ENCODE measurements at places on chromosomes 11 and 22.

- DNase-seq = no peak
These were observed 36.7 kb downstream of the CD6 start for GRCh38 chr11:61007956-61008896.

DNA sequence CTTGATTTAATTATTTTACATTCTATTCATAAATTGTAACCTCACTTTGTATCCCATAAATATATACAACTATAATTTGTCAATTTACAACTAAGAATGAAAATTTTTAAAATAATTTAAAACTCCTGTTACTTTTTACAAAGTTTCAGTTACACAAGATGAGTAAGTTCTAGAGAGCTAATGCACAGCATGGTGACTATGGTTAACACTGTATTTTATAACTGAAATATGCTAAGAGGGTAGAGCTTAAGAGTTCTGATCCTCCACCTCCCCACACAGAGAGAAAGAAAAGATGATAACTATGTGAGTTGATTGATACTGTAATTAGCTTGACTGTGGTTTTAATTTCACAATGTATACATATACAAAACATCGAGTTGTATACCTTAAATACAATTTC, 412.5 kb upstream of the DDI1 start:
- no peak for DNase-seq

DNA sequence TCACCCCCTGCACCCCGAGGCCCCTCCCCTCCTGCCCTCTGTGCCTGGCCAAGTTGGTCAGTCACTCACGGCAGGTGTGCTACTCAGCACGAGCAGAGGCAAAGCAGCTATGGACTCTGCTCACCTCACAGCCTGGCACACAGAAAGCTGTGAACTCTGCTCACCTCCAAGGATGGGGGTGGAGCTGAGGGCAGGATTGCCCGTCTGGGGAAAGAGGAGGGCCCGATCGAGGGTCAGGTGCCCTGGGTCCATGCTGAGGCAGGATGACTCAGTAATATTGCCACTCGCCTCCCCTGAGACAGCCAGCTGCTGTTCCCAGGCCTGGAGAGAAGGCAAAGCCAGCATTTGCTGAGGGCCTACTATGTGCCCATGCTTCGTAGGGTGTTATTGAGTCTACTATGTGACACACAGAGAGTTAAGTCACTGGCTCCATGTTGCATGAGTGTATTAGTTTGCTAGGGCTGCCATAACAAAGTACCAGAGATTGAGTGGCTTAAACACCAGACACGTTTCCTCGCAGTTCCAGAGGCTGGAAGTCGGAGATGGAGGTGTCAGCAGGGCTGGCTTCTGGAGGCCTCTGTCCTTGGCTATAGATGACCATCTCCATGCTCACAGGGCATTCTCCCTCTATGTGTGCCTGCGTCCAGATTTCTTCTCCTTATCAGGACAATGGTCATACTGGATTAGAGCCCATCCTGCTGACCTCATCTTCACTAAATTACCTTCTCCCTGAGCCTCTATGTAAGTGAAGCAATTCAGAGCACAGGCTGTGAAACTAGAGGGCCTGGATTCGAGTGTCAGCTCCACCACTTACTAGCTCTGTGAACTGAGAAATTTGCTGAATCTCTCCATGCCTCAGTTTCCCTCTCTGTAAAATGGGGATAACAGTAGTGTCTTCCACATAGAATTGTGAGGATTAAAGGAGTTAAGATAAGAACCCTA, 13.2 kb upstream of the TSKU start:
- DNase-seq = no peak

DNA sequence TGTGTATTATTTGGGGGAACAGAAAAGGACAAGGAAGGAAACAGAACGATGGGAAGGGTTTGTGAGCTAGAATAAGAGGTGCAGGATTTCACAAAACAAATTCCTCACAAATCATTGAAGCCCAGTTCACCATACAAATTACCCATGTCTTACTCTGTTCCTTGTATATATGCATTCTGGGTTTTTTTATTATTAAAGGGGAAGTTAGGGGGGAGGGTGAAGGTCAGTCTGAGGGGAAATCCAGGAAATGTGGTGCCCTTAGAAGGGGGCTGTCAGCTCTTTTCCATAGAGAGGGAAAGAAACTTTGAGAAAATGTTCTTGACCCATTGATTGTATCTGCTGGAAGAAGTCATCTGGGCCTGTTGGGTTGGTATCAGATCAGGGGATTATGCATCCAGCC, 90.8 kb downstream of the RNF169 start:
- no peak for DNase-seq

- DNase-seq = no peak
These were observed 29.6 kb downstream of the CAT start for GRCh38 chr11:34468209-34468841.

- DNase-seq = no peak
These were observed 76.9 kb downstream of the BCR start for GRCh38 chr22:23256986-23257888.

- DNase-seq = no peak
These were observed 825 bp downstream of the FBXO3 start for GRCh38 chr11:33773404-33773986.

DNA sequence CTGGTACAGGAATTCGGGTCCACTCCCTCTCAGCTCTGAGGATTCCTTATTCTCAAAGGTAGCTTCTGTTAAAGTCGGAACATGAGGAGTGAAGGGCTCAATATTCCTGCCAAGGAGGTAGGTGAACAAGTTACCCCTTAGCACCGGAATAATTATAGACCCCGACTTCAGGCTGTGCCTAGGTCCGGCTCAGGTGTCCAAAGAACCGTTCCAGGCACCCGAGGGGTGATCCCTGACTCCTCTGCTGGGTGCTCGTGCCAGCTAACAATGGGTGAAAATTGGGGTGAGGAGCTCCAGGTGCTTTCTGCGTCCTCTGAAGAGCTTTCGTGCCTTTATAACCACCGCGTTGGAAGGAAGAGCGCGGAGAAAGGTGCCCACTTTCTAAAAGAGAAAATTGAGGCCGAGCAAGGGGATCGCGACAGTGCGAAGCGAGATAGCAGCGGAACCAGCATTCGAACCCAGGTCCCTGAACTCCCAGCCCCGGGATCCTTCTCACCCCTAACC, 393 bp downstream of the CYB561A3 start:
- DNase-seq = no peak

DNA sequence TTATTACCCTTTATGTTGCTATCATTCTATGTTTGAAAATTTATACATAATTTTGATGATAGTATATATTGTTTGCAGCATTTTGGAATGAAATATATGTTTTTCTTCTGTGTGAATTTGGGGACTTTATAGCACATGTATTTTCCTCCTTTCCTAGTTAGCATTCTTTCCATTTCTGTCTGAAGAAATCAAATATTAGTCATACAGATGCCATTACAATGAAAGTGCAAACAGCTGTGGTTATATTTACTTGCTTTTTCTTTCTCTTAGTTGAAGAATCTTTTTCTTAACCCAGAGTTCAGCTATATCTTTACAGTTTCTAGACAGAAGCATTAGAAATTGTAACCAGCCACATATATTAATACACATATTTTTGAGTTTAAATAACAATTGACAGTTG, 753.1 kb upstream of the ARHGAP42 start:
- DNase-seq = no peak

DNA sequence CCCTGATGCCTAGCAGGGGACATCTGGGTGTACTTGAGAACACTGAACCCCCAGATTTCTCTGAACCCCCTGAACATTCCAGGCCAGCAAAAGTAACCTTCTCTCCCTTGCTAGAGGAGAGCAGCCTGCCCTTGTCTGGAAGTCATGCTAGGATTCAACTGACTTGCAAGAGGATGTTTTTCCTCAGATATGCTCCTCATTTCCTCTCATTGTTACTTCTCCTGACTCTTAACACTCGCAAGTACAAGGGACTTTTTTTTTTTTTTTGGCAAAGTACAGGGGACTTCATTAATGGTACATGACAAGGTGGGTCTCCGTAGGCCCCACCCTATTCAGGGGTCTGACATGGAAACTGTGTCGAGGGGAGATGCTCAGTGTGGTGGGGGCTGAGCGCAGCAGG, 6.3 kb upstream of the MCHR1 start:
- no peak for DNase-seq

All from cortex of kidney (tissue), 1 donor.